GM12865 (cell line): ENCODE measurements at places on chromosomes 4 and X.

- no peak for DNase-seq
Measured at GRCh38 chrX:137052643-137053235, 18.9 kb upstream of the GPR101 start.

DNA sequence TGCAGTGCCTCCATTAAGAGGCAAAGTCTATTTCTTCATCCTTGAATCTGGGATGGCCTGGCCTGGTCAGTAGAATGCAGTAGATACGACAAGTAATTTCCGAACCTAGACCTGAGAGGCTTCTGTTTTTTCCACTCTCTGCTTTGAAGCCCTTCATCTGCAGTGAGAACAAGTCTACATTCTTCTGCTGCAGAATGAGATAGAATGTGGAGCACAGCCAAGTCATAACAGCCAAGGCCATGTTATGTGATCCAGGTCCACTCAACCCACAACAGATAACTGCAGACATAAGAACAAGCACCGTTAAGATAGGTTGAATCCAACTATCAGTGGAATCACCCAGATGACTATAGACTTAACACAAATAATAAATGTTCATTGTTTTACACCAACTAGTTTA is 1297.7 kb downstream of the C4orf33 start:
- no peak for DNase-seq

DNA sequence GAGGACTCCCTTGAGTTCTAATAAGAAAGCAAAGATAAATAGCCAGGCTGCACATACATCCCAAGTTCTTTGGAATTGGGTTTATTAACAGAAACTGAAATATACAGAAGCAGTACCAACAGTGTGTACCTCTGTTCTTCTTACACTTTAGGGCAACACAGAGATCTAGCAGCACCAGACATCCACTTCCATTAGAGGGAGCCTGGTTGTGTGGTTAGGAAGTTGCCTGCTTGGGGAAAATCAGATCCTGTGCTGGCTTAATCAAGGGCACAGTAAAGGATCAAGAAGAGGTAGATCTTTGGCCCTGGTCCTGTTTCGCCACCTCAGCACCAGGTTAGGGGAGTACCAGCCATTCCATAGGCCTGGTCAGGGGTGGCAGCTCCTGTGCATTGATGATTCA is 231.1 kb upstream of the ARHGAP24 start:
- no peak for DNase-seq

- DNase-seq, result peak; percentile 97
Measured at GRCh38 chr4:184282895-184283654, 65.4 kb upstream of the ENPP6 start.

- no peak for DNase-seq
Measured at GRCh38 chr4:67885762-67886161, 2.0 kb upstream of the TMPRSS11D start.

DNA sequence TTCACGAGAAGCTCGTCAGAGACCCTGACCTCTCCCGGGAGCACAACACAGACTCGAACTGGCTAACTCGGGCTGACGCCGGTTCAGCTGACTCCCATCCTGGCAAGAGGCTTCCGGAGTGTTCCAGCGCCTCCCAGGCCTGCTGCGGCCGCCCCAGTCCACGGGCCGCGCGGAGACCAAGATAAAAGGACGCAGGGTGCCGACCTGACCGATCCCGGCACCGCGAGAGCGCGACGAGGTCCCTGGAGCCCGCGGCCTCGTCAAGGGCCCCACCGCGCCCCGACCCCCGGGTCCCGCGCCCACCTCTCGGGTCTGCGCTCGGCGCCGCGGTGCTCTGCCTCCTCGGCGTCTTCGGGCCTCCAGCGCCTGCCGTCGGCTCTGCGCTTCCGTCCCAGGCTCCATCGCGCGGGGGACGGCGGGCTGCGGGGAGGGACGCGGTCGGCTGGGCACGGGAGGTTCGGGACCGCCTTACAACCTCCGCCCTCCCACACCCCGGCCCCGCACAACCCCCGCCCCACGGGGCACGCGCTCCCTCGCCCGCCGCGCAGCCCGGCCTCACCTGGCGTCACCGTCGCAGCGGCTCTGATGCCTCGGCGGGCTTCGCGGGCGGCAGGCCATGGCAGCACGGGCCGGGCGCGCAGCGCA is 426 bp downstream of the SLBP start:
- peak; percentile 56 for DNase-seq
